Esophagus squamous epithelium (tissue), 5 donors: ENCODE measurements at places on chromosomes 3 and 15.

GRCh38 chr3:195259154-195259474 lies 11.8 kb downstream of the XXYLT1 start:
- H3K4me3 ChIP-seq, result peak overlapping the region; percentile 81
- H3K36me3 ChIP-seq, result no peaks in the 10 kb centered on the region
- no peak for DNase-seq
- H3K27ac ChIP-seq, result peak overlapping the region; percentile 94

GRCh38 chr3:131503320-131503635 lies 507 bp upstream of the MRPL3 start:
- peak overlapping the region; percentile 87 for H3K27ac ChIP-seq
- no peaks in the 10 kb centered on the region for H3K36me3 ChIP-seq
- DNase-seq, result no peak

GRCh38 chr15:68609629-68610028 lies 30.8 kb downstream of the CORO2B start:
- no peak for DNase-seq
- peaks cover 3% of the 10 kb centered on the region for H3K27me3 ChIP-seq
- peak overlapping the region; percentile 60 for H3K27ac ChIP-seq
- no peaks in the 10 kb centered on the region for H3K4me1 ChIP-seq

DNA sequence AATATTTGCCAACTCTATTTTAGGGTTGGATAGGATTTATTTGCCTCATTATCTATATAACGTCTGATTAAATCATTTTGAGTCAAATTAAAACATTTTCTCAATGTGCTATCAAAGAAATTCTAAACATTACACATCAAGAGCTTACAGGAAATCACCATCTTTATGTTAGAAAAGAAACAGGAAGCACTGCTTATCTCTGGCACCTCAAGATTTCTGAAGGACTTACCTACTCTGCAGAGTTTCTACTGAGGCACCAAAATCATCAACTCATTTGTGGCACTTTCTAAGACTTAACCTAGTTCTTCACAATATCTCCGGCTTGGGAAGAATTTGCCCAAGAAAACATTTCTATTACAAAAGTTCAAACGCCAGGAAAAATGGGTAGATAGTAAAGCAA lies 181.3 kb upstream of the EOMES start:
- H3K36me3 ChIP-seq, result no peaks in the 10 kb centered on the region
- no peaks in the 10 kb centered on the region for H3K4me1 ChIP-seq
- no peaks in the 10 kb centered on the region for H3K27me3 ChIP-seq
- no peak for DNase-seq
- no peak overlapping the region for H3K4me3 ChIP-seq

GRCh38 chr3:197960694-197961581 lies 921 bp downstream of the LMLN start:
- no peak for DNase-seq
- H3K27ac ChIP-seq, result peak overlapping the region; percentile 87
- H3K4me3 ChIP-seq, result peak overlapping the region; percentile 74
- H3K27me3 ChIP-seq, result no peaks in the 10 kb centered on the region
- H3K36me3 ChIP-seq, result peaks cover 1% of the 10 kb centered on the region

GRCh38 chr3:152910211-152910610 lies 75.3 kb downstream of the P2RY1 start:
- H3K4me1 ChIP-seq, result peaks cover 14% of the 10 kb centered on the region
- DNase-seq, result no peak
- no peak overlapping the region for H3K4me3 ChIP-seq
- no peaks in the 10 kb centered on the region for H3K36me3 ChIP-seq
- H3K27ac ChIP-seq, result peak overlapping the region; percentile 74

DNA sequence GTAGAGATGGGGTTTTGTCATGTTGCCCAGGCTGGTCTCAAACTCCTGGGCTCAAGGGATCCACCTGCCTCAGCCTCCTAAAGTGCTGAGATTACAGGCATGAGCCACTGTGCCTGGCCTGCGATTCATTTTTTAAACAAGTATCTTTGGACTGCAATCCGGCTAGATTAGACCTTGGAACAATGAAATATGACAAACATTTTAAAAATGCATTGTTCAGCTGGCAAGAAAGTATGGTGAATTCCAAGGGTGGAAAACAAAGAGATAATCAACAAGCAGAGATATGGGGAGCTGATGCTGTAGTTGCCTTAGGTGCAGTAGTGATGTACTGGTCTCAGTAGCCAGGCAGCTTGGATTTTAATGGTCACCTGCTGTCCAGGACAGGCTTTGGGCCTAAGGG lies 95.8 kb upstream of the GOLGA8J start:
- no peaks in the 10 kb centered on the region for H3K4me1 ChIP-seq
- no peak overlapping the region for H3K27ac ChIP-seq
- H3K27me3 ChIP-seq, result no peaks in the 10 kb centered on the region
- DNase-seq, result no peak

GRCh38 chr3:84601303-84601702 lies 357.5 kb upstream of the CADM2 start:
- no peaks in the 10 kb centered on the region for H3K27me3 ChIP-seq
- H3K4me3 ChIP-seq, result no peak overlapping the region
- no peaks in the 10 kb centered on the region for H3K4me1 ChIP-seq
- no peak overlapping the region for H3K27ac ChIP-seq
- DNase-seq, result no peak

DNA sequence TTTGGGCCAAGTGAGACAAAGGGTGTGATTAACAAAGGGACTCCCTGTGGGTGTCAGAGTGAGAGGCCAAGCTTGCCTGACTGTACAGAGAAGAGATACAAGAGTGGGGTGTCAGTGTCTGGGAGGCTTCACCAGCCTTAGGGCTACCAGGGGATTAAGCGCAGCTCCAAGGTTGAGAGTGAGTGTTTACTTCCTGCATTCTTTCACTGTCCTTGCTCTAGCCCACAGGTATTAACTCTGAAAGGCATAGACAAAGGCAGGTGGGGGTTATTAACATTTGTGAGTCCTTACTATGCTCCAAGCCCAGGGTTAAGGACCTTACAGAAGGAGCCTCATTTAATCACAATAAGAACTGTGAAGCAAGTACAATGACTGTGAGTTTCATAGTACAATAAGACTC lies 107.6 kb downstream of the IL20RB start:
- peaks cover 26% of the 10 kb centered on the region for H3K4me1 ChIP-seq
- no peak overlapping the region for H3K27ac ChIP-seq
- no peaks in the 10 kb centered on the region for H3K27me3 ChIP-seq

- H3K4me3 ChIP-seq, result no peak overlapping the region
- no peak for DNase-seq
- peaks cover 10% of the 10 kb centered on the region for H3K4me1 ChIP-seq
- no peaks in the 10 kb centered on the region for H3K36me3 ChIP-seq
- H3K27ac ChIP-seq, result peak overlapping the region; percentile 80
- no peaks in the 10 kb centered on the region for H3K27me3 ChIP-seq
These were observed 115.5 kb downstream of the ADCY5 start for GRCh38 chr3:123333401-123333800.

GRCh38 chr3:22981166-22981565 lies 222.0 kb upstream of the UBE2E2 start:
- H3K36me3 ChIP-seq, result no peaks in the 10 kb centered on the region
- no peak overlapping the region for H3K4me3 ChIP-seq
- H3K27me3 ChIP-seq, result no peaks in the 10 kb centered on the region
- no peaks in the 10 kb centered on the region for H3K4me1 ChIP-seq
- H3K27ac ChIP-seq, result no peak overlapping the region
- no peak for DNase-seq

DNA sequence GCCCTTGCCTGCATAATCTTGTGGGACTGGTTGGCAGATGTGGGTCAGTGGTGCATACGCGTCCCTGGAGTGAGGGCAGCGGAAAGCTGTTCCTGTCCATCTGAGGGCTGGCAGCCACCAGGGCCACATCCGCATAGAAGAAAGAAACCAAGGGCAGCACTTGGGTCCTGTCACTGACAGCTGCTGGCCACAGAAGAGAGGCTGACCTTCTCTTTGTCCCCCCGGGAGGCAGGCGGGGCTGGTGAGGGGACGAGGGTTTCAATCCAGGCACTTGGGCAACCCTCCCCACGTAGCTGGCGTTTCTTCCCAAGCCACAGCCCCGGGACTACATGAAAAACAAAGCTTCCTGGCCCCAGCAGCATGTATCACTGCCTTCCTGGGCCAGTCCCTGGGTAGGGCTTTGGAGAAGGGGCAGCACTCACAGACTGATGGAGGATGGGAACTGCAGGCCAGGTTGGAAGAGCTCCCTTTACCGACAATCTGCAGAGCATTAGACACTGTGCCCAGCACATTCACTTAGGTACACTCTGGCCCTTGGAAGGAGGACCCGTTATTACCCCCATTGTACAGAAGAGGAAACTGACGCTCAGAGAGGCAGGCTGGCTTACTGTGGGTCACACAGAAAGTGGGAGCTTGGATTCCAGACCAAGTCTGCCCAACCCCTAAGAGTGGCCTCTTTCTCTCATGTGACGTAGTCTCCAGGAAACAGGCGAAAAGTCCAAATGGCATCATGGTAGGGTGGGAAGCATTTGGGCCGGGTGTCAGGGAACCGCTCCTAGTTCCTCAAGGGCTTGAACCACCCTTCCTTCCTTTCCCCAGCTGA lies 78.8 kb upstream of the SLC6A6 start:
- no peaks in the 10 kb centered on the region for H3K36me3 ChIP-seq
- H3K27me3 ChIP-seq, result no peaks in the 10 kb centered on the region
- no peak for DNase-seq
- H3K27ac ChIP-seq, result no peak overlapping the region

DNA sequence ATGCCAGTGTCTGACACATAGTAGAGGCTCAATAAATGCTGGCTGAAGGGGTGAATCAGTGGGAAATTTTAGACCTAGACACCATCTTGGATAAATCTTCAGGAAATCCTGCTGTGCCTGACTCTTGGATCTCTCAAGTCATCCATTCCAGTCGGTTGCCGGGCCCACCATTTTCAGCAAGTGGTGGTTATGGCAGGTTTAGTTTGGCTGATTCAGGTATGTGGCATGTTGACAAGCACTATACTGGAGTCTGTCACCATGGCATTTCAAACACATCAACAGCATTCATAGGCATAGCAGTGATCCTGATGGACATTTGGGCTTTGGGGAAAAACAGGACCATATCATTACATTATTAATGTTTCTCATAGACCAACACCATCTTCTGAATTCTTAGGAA lies 25.7 kb upstream of the APH1B start:
- no peaks in the 10 kb centered on the region for H3K36me3 ChIP-seq
- DNase-seq, result no peak
- no peak overlapping the region for H3K4me3 ChIP-seq
- H3K27ac ChIP-seq, result no peak overlapping the region
